T-helper 1 cell treated with Interleukin-12 subunit alpha and Interleukin-12 subunit beta and Interleukin-4 antibody, amounts not matched to agents 30 ng/mL and 1 ng/mL, for 36 hours (primary cell): ENCODE measurements at places on chromosomes 11 and 22. TPM values are rescaled to one million over a fixed set of nuclear protein-coding genes. Genes with fewer than 3 reads are reported as not detected.

Gene RASSF10
- not detected in 2 replicates for total RNA-seq

Gene MMP12
- total RNA-seq = not detected in 2 replicates

Gene SMTNL1
- not detected in 2 replicates for total RNA-seq

Gene CCDC157
- total RNA-seq = 4.6 and 5.4 TPM in 2 replicates

Gene C11orf86
- total RNA-seq = not detected in 2 replicates

Gene GLYATL2
- total RNA-seq = not detected in 2 replicates

Gene BIK
- total RNA-seq = 0.29 and 0.51 TPM in 2 replicates

Gene OR5P2
- total RNA-seq = not detected in 2 replicates

Gene POU2AF3
- not detected in 2 replicates for total RNA-seq

Gene OR52I1
- total RNA-seq = 0.07 TPM in 1 of 2 replicates, not detected in the other

Gene MLC1
- 0.39 and 0.59 TPM in 2 replicates for total RNA-seq
